Mesothelial cell of epicardium (in vitro differentiated cells): ENCODE measurements at places on chromosomes 12 and 14. TPM values are rescaled to one million over a fixed set of nuclear protein-coding genes. Genes with fewer than 3 reads are reported as not detected.

Gene C12orf54
- 0.34 to 0.38 TPM in 2 of 3 replicates, not detected in the other for total RNA-seq

Gene PLEKHG7
- not detected in 3 replicates for total RNA-seq

Gene CLEC1B
- 0.18 to 0.51 TPM (median 0.34 TPM) in 3 replicates for total RNA-seq

Gene IFI27L1
- total RNA-seq: 31.3 to 33.9 TPM (median 33.1 TPM) in 3 replicates

Gene TBC1D30
- total RNA-seq: 2.8 to 3.7 TPM (median 3.1 TPM) in 3 replicates

Gene TMCC3
- total RNA-seq: 10.1 to 11.7 TPM (median 11.5 TPM) in 3 replicates

Gene EPYC
- not detected in 3 replicates for total RNA-seq

Gene DUSP16
- total RNA-seq: 31.4 to 31.9 TPM (median 31.5 TPM) in 3 replicates

Gene TROAP
- total RNA-seq: 29.5 to 30.8 TPM (median 29.8 TPM) in 3 replicates

Gene GARIN6
- not detected in 3 replicates for total RNA-seq

Gene ENDOU
- 0.11 to 0.51 TPM (median 0.29 TPM) in 3 replicates for total RNA-seq

DNA sequence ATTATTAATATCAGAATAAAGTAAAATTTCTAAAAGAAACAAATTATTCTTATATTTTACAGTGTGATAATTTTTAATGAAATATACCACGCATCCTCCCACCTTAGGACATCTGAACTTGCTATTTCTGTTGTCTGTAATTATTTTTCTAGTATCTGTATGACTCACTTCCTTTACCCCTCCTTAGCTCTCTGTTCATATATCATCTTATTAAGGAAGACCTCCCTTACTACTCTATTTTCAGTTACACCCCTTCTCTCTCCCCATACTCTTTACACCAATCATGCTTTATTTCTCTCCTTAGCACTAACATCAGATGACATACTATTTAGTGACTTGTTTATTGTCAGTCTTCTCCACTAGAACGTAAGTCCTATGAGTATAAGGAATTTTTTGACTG lies 34.2 kb upstream of the C12orf50 start:
- DNase-seq: no peak

- DNase-seq: no peak
Measured at GRCh38 chr14:74278080-74278479, 24.7 kb downstream of the ABCD4 start.

- no peak for DNase-seq
Measured at GRCh38 chr12:22272335-22273151, 62.0 kb downstream of the ST8SIA1 start.

- no peak for DNase-seq
Measured at GRCh38 chr14:72463291-72463866, 430.5 kb downstream of the DPF3 start.

GRCh38 chr14:100147181-100147631 lies 12.2 kb downstream of the DEGS2 start:
- DNase-seq: no peak

GRCh38 chr14:24858052-24858451 lies 191.9 kb downstream of the STXBP6 start:
- DNase-seq: no peak

- DNase-seq: no peak
Measured at GRCh38 chr14:71776471-71777360, 155.5 kb upstream of the RGS6 start.

GRCh38 chr12:68367903-68368302 lies 35.7 kb upstream of the MDM1 start:
- DNase-seq: no peak

DNA sequence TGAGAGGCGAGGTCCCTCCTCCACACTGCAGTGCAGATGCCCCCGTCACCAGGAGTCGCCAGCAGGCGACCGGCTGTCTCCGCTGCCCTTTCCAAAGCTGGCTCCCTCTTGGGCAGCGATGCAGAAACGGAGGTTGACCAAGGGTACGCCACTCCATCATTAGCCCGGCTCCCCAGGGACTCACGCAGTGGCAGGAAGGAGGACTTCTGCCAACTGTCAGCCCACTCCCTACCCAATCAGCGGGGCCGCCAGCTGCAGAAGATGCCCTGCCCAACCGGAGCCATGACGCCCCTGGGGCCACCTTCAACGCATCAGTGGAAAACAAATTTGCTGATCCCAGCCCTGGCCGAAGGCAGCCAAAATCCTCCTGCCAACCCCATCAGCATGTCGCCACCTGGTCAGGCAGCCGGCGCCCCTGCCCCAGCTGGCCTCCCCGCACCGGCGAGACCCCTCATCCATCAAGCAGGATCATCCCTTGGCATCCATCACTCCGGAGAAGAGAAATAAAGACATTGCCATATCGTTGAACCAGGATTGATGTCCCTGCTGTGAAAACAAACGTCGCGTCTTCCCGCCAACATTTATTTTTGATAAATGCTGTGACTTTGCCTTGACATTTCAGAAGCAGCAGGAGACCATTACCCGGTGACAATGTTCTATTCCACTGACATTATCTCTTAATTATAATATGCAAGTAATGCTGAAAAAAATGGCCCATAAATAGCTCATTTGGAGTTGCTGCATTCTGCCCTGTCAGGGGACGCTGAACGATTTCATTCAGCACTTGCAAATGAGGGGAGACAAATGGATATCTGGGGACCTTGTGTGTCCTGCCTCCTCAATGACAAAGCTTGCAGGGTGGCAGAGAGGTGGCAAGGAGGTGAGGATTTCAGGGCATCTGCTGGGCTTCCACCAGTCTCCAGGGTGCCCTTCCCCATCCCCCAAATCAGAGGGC lies 105.1 kb downstream of the SCARB1 start:
- no peak for DNase-seq

- DNase-seq: no peak
Measured at GRCh38 chr12:51323966-51324895, at the start of gene BIN2. BIN2 (minus strand) TSS chr12:51324174; CDS start chr12:51324102, 72 bp downstream.

DNA sequence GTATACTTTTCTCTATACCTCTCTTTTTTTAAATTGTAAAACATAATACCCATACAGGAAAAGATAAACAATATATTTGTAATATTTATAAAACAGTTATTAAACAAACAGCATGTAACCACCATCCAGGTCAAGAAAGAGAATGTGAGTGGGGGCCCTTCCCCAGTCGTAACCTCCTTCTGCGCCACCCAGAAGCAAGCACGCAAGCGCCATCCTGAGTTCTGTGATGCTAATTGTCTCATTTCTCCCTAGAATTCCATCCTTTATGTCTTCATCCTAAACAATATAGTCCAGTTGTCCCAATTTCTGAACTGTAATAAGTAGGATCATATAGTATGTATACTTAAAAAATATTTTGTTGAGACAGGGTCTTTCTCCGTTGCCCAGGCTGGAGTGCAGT lies 129.5 kb downstream of the EXOC5 start:
- no peak for DNase-seq

- no peak for DNase-seq
Measured at GRCh38 chr12:86659985-86660384, 403.8 kb upstream of the MGAT4C start.

- no peak for DNase-seq
Measured at GRCh38 chr12:70583251-70583650, 54.0 kb downstream of the PTPRB start.

- no peak for DNase-seq
Measured at GRCh38 chr12:31275491-31275890, 50.5 kb downstream of the SINHCAF start.

- DNase-seq: no peak
Measured at GRCh38 chr12:113896194-113896593, 69.9 kb downstream of the RBM19 start.

- no peak for DNase-seq
Measured at GRCh38 chr14:51283402-51284085, 43.5 kb downstream of the TMX1 start.
